ENCODE measurements at places on chromosomes 11 and 22.

DNA sequence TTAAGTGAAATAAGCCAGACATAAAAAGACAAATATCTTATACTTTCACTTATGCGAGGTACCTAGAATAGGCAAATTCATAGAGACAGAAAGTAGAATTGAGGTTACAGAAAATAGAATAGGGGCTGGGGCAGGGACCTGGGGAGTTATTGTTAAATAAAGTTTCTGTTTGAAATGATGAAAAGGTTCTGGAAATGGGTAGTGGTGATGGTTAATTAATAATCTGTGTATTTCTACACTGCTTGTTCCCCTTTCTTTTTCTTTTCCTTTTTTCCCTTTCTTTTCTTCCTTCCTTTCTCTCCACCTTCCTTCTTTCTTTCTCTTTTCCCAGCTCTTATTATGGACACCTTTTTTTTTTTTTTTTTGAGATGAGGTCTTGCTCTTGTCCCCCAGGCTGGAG is 2.8 kb downstream of the NAALADL1 start:
- DNase-seq, result no peak

DNA sequence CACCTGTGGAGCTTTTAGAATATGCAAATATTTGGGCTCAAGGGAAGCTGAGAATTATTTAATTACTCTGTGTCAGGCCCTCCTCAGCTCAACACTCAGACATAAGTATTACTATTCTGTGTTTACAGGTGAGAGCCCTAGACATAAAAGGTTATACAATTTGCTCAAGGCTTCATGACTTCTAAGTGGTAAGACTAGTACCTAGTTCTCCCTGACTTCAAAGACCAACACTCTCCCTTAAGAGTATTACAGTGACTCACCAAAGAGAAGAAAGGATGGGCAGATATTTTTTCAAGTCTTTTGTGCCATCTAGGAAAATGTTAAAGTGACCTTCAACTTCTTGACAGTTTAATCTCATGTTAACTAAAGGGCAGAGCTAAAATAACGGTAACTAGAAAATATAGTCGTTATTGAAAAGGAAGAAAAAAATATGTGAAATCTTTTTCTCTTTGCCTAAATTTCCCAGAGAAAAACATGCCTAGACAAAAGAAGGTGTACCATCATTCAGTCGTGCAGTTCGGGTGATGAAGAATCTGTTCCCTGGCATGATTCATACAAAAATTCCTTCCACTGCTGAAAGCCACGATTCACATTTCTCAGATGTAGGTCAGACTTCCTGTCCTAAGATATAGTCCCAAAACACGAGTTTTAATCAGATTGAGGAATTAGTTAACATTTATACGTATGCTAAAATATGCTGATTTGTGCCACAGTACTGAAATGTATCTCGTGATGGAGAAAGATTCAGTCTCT is 849.1 kb upstream of the API5 start:
- DNase-seq, result no peak

GRCh38 chr11:76047766-76048165 is 158.5 kb downstream of the WNT11 start:
- DNase-seq, result no peak

DNA sequence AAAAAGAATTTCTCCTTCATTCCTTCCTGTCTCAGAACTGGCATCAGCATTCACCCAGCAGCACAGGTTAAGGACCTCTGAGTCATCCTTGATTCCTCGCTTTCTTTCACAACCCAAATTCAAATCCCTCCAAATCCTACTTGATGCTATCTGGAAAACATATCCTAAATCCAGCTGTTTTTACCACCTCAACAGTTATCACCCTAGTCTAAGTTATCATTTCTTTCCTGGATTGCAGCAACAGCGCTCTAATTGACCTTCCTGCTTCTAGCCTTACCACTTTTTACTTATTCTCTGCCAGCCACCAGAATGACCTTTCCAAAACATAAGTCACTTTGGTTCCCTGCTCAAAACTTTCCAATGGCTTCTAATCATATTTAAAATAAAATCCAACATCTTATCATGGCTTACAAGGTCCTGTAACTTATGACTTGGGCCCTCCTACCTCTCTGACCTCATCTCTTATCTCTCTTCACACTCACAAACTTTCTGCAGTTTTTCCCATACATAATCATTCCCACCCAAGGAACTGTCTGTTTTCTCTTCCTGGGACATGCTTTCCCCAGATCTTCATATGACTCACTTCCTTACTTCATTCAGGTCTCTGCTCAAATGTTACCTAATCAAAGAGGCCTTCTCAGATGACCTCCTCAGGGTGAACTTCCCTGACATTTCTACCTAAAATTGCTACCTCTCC is 119.4 kb downstream of the TTC28 start:
- DNase-seq, result no peak

GRCh38 chr11:73356979-73357860 is 19.0 kb upstream of the RELT start:
- DNase-seq, result no peak

DNA sequence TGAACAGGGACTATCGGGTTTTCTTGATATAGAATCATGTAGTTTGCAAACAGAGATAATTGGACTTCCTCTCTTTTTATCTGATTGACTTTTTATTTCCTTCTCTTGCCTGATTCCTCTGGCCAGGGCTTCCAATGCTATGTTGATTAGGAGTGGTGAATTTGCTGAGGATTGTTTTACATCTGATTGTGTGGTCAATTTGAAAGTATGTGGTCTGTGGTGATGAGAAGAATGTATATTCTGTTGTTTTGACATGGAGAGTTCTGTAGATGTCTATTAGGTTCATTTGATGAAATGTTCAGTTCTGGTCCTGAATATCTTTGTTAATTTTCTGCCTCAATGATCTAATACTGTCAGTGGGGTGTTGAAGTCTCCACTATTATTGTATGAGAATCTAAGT is 713.2 kb upstream of the CCDC179 start:
- DNase-seq, result no peak

DNA sequence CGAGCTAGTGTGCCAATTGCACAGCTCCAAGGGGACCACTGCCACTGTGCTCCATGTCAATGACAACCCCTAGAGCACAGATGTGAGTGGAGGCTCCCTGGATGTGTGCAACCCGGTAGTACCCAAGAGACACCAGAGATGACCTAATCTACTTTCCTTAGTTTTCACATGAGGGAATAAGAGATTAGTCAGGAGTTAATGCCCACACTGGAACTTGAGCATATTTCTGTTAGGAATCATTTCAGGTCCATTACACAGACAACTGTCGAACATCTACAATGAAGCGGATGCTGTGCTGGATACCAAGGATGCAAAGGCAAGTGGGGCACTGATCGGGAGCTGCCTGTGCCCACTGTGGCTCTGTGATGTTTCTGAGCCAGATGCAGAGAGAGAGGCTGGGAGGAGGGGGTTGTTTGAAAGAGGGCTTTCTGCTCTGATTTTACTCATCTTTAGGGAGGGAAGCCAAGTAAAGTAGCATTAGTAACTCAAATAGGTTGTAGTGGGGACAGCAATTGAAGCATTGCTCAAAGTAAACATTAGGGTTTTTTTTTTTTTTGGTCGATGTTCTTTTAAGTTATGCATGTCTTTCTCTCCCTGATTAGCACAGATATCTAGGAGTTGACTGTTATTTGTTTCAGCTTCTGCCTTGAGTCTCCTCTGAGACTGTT is 82.5 kb upstream of the SORL1-AS1 start:
- DNase-seq, result no peak

- DNase-seq, result no peak
Measured at GRCh38 chr11:57274904-57275498, 38.0 kb upstream of the APLNR start.

- DNase-seq, result no peak
Measured at GRCh38 chr11:120823159-120823558, 200.7 kb upstream of the TBCEL start.

- no peak for DNase-seq
Measured at GRCh38 chr11:69417699-69418085, 63.8 kb upstream of the LINC01488 start.

GRCh38 chr11:18168372-18168771 is 4.3 kb upstream of the MRGPRX4 start:
- no peak for DNase-seq

- DNase-seq, result no peak
Measured at GRCh38 chr11:10898003-10898762, 40.3 kb upstream of the ZBED5 start.

DNA sequence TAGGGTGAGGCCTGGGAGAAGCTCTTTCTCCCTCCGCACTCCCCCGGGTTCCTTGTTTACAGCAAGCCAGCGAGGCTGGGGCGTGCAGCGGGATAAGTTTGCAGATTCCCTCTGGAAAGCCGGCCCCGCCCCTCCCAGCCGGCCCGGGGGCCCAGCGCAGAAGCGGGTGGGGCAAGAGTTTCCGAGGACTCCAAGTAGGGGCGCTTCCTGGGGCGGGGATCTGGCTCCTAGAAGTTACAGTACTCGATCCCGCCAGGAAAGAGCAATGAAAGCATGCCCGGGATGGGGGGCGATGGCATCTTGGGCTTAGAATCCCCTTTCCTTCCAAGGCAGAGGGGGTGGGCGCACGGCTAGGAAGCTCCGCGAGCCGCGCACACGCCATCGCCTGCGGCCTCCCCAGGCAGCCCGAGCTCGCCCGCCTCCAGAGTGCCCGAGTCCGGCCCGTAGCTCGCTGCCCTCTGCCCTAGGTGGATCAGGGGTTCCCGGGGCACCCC is 385 bp downstream of the TST start:
- no peak for DNase-seq

DNA sequence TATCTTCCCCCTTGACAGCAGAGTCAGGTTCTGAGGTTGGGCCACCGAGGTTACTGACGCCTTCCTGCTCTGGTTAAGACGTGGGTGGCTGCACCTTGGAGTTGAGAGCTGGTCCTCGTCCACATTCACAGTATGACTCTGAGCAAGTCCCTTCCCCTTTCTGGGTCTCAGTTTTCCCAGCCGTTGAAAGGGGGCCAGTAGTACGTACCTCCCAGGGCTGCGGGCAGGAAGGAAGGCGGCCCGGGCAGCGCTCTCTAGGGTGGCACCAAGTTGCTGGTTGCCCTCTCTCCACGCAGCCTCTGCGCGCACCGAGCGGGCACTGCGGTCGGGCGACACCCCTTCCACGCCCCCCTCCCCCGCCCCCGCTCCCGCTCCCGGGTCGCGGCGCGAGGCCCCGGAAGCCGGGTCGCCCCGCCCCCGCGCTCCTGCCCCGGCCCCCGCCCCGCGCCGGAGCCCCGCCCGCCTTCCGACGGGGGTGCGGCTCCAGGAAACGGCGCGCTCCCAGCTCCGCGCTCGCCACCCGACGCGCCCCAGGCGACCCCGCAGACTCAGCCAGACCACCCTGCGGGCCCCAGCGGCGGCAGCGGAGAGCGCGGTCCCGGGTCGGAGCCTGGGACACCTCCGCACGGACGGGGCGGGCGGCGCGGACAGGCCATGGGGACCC is at the start of gene EHBP1L1:
Gene EHBP1L1, plus strand, starts transcription at position 486 of the 664 bp plus-strand sequence. CDS start 250 bp downstream, outside the sequence.
- DNase-seq, result no peak

DNA sequence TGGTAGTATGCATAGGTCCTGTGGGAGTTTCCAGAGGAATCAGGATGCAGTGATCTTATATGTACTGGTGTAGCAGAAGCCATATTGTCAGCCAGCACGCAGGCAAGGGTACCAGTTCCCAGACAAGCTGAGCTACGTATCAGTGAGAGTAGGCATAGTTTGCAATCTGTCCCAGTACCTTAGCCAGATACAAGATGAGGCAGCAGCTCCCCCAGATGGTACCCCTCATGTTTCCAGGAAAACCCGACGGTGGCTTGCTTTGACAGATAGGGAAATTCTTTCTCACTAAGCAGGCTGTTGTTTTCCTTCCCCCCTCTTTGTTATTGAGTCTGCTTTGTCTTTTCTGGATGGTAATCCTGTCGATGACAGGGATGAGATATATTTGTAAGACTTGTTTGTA is 109.7 kb upstream of the RRM1 start:
- DNase-seq, result no peak

DNA sequence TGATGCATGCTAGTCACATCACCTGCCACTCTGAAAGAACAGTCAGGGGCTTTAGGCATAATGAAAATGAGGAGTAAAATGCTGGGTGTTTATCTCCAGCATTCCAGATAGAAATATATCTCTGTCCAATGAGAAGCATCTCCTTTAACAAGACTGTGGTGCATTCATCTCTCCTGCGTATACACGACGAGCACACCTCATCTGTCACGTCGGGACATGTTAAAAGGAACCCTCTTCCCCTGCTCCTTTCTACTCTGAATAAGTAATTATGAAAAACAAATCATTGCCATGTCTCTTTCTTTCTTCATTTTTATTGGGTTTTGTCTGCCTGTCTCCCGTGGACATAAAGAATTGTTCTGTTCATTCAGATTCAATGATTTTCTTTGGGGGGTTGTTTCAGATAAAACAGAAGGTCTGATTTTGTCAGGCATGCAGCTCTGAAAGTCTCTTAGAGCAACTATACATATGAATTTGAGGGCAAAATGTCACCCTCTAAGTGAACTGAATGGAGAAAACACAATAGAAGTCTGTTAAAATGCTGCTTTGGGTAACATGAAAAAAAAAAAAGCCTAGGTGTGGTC is 195.0 kb downstream of the MAML2 start:
- no peak for DNase-seq

DNA sequence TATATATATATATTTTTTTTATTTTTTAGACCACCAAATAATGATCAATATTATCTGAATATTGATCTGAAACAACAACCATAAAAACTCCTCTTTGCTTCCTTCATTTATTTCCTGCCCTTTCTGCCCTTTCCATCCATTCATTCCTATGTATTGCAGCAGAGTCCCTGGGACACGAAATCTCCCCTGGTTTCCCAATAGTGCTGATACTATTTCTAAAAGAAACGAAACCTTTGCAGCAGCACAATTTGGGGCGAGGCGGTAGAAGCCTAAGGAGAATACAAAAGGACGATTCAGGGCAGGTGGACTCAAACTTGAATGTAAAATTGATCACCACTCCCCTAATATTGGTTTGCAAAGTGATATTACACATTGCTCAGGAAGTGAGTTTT is 16.9 kb upstream of the AMOTL1 start:
- no peak for DNase-seq
